ENCODE measurements at places on chromosomes 4 and X.

DNA sequence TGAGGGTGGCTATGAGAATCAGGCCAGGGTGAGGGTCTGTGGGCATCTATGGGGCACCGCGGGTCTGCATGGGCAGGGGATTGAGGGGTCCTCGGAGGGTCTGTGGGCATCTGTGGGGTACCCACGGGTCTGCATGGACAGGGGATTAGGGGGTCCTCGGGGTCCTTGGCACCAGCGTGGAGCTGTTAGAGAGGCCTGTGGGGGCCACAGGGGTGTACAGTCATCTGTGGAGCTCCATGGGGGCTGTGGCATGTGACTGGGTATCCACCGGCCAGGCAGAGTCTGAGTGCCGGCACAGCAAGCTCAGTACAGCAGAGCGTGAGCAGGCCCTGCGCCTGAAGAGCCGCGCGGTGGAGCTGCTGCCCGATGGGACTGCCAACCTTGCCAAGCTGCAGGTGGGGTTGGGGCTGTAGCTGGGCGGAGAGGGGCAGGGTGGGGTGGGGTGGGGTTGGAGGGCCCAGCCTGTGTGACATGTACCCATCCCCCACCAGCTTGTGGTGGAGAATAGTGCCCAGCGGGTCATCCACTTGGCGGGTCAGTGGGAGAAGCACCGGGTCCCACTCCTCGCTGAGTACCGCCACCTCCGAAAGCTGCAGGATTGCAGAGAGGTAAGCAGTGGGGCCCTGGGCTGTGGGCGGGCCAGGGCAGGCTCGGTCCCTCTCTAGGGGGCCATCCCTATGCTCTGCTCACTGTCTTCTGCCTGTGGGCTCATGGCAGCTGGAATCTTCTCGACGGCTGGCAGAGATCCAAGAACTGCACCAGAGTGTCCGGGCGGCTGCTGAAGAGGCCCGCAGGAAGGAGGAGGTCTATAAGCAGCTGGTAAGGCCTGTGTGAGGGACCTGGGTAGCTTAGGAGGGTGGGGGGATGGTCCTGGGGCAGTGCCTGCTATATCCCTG lies 12.9 kb downstream of the CCDC22 start:
- no peak for DNase-seq

- DNase-seq: peak; percentile 84
Observed at GRCh38 chr4:73573794-73574528, 46.3 kb downstream of the RASSF6 start.

DNA sequence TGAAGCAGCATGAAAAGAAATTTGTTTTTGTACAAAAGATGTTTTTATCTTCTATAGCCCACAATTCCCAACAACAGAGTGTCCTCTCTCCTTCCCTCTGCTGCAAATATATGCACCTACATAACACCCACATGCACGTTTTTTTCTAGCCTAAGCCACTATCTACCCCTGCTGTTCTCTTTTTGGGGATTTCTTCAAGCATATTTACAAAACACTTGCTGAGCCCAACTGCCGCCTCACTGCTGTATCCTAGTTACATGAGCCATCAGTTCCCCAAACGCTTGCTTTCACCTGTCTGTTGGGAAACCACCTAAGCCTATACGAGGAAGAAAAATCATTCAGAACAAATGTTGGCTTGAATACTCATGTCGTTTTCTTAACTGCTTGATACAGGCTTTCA lies 127.2 kb downstream of the CHRNA9 start:
- no peak for DNase-seq

GRCh38 chr4:115562506-115562905 lies 449.1 kb upstream of the NDST4 start:
- DNase-seq: no peak

DNA sequence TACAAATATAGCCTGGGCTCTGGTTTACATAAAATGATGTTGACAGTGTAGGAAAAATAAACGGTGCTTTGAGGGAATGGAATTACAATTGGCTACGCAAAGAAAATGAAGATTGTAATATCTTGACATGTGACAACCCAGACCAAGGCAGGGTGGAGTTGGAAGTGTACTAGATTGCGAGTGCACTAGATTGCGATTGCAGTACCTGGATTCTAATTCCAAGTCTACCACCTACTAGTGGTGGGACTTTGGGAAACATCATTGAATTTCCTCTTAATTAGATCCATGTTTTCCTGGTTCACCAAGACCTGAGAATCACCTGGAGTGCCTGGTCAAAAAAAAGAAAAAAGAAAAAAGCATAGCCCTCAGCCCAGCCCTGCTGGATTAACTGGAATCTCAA lies 18.6 kb downstream of the EGF start:
- no peak for DNase-seq

GRCh38 chr4:103150677-103151076 lies 47.5 kb downstream of the CENPE start:
- no peak for DNase-seq

GRCh38 chr4:34790131-34790530 lies 1454.2 kb downstream of the ARAP2 start:
- DNase-seq: no peak

- no peak for DNase-seq
Observed at GRCh38 chrX:147737690-147738089, 174.0 kb upstream of the FMR1 start.

DNA sequence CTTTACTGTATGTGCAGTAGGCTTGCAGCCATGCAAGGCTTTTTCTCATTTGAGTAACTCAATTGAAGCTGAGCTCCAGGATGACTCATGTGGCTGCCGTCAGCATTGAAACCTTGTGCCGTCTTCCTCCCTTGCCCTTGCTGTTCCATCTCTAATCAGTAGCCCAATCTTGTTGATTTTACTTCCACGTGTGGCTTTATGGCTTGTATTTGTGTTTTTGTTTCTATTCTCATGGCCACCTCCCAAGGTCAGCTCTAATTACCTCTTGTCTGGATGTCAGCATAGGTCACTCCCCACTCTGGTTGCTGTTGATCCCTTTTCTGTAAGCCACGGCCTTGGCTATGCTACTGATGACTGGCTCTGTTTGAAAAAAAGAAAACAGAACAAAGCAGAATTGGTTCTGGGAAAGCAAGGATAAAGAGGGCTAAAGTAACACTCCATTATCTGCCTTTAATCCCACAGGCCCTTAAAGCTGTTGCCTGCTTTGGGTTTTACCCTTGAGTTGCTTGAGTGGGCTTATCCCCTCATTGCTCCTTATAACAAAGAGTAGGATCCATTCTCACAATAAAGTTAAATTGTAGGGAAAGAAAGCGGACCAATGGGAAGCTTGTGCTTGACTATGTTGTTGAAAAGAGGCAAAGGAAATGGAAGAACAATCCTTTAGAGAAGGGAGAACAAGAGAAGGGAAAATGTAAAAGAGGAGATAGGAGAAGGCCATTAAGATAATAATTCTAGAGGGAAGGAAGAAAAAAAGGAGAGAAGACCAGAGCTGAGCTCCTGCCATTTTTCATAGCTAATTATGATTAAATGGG lies 173.9 kb upstream of the PGRMC2 start:
- DNase-seq: no peak

- DNase-seq: no peak
Observed at GRCh38 chrX:56600141-56600540, 36.7 kb downstream of the UBQLN2 start.

GRCh38 chr4:184097241-184097605 lies 120.5 kb downstream of the ENPP6 start:
- DNase-seq: no peak

DNA sequence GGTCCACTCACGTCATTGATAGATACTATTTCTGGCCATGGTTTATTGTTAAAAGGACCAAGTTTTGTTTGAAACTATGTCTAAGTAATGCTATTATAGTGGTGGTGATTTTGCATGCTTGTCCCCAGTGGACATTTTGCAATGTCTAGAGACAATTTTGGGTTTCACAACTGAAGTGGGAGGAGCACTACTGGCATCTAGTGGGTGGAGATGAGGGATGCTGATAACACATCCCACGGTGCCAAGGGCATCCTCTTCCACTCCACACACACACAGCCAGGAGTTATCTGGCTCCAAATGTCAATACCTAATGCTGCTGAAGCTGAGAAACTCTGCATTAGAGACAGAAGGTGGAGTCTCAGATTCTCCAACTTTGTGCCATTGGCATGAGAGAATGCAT lies 131.2 kb downstream of the FRMPD4 start:
- no peak for DNase-seq

GRCh38 chrX:8738588-8739189 lies 6.8 kb upstream of the ANOS1 start:
- peak; percentile 25 for DNase-seq

DNA sequence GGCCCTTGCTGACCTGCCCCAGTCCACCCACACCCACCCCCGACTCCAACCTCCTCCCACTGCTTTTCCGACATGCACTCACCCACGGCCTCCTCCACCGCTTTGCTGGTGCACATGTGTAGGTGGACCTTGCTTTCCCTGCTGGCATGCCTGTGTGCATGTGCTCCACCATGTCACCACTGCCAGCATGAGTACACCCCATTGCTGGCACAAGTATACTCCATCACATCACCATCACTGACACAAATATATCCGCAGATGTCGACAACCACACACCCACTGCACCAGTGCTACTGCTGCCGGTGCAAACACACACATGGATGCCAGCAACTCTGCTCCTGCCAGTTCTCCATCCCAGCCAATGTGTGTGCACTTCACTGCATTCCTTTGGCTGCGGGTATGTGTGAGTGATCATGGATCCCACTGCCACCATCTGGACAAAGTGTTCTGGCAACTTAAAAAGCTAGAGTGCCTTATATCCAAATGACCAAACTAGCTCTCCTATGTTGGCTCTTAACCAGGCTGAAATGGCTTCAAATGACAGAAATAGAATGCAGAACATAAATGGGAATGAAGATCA lies 1072.3 kb downstream of the RAPGEF2 start:
- no peak for DNase-seq

GRCh38 chrX:67114635-67115034 lies 429.2 kb upstream of the AR start:
- DNase-seq: no peak

- DNase-seq: no peak
Observed at GRCh38 chr4:126761947-126762662, 870.7 kb upstream of the INTU start.

GRCh38 chr4:110231869-110232268 lies 33.5 kb upstream of the ELOVL6 start:
- DNase-seq: peak; percentile 63

- peak; percentile 41 for DNase-seq
Observed at GRCh38 chr4:173280998-173281397, 53.2 kb downstream of the HMGB2 start.

DNA sequence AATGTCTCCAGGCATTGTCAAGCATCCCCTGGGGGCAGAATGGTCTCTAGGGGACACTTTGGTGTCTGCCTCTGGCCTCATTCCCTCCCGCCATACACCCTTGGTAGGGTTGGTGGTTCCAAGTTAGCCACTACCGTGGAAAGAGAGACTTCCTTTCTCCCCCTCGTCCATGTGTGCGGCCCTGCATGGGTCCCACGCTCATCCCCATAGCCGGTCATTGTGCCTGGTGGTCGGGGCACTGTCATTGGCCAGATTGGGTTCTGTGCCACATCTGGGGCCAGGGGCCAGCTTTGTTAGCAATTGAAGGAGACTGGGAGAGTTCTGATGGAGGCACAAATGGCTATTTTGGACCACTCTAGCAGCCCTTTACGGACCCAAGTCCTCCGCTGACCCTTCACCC lies 17.3 kb downstream of the CLCN4 start:
- DNase-seq: no peak

DNA sequence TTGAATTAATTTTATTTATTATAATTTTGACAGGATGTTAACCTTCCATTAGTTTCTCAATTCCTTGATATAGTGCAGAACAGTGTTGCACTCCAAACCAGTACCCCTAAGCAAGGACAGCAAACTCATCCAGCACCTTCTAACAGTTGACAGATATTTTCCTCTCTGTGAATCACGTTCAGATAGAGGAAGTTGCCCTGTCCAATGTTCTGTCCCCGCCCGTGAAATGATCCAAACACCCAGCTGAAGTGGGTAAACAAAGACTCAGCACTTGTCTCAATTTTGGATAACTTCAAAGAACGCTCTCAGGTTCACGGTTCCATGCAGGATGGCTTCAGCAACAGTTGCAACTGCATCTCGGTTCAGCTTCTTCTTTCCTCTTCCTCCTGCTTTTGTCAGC lies 1240.0 kb upstream of the ADGRL3 start:
- no peak for DNase-seq

DNA sequence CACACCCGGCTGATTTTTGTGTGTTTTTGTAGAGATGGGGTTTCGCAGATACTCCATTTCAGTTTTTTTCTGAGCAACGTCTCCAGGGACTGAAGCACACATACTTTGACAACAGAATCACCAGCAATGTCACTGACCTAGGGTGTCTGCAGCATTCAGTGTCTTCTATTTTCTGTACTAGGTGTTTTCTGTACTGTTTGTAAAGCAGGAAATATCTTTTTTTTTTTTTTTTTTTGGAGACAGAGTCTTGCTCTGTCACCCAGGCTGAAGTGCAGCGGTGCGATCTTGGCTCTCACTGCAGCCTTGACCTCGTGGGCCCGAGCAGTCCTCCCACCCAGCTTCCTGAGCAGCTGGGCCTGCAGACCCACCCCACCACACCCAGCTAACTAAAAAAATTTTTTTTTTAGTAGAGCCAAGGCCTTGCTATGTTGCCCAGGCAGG lies 8.9 kb downstream of the ADD1 start:
- no peak for DNase-seq

GRCh38 chr4:21744046-21744445 lies 204.5 kb downstream of the KCNIP4 start:
- no peak for DNase-seq

DNA sequence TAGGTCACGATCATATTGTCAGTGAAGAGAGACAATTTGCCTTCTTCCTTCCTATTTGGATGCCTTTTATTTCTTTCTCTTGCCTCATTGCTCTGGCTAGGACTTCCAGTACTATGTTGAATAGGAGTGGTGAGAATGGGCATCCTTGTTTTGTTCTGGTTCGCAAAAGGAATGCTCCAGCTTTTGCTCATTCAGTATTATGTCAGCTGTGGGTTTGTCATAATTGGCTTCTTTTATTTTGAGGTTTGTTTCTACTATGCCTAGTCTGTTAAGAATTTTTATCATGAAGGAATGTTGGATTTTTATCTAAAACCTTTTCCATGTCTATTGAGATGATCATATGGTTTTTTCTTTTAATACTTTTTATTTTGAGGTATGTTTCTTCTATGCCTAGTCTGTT lies 152.3 kb upstream of the MAD2L1 start:
- DNase-seq: no peak

GRCh38 chrX:63430026-63430425 lies 78.9 kb upstream of the SPIN4 start:
- DNase-seq: no peak

- DNase-seq: no peak
Observed at GRCh38 chrX:15158350-15158735, 111.5 kb downstream of the ASB9 start.

- no peak for DNase-seq
Observed at GRCh38 chrX:13257223-13258051, 62.4 kb downstream of the ATXN3L start.

Measured in Kasumi-1 (cell line).